ENCODE measurements at places on chromosomes 7 and 10.

- peak; percentile 11 for DNase-seq
These were observed 280.9 kb downstream of the LRMDA start for GRCh38 chr10:75712242-75712880.

DNA sequence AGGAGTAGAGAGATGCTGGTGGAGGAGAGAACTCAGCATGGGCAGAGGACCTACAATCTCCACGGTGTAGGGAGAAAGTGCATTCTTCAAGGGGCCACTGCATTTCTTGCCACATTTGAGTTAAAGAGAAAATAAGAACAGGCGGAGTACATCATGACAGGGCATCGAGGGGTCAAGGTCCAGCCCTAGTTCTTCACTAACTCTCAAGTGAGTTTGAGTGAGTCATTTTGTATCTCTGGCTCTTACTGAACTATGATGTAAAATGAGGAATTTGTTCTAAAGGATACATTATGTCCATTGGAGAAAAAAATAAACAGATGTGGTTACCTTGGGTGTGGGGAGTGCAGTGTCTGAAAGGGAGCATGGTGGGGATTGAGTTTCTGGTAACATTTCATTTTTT, 182.9 kb downstream of the XPNPEP1 start:
- DNase-seq = no peak

GRCh38 chr10:45461034-45461433, 87.0 kb downstream of the ALOX5 start:
- no peak for DNase-seq

DNA sequence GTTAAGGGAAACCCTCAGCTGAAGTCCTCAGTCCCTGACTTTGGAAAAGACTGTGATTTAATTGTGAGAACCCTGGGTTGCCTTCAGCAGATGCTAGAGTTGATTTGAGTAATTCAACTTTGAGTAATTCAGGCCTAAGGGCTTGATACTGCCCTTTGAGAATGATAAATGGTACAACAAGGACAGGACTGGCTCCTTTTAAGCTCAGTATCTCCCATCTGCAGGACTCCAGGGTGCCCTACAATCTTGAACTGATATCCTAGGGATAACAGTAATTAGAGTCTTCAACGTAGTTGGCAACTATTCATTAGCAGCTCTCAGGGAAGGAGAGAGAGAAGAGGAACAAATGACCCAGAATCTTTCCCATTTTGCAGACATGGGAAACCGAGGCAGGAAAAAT, 186.4 kb downstream of the GATA3 start:
- no peak for DNase-seq

GRCh38 chr7:91374321-91374989, 110.2 kb downstream of the FZD1 start:
- no peak for DNase-seq

GRCh38 chr10:5956146-5956936, 21.0 kb downstream of the IL15RA start:
- DNase-seq = no peak

- no peak for DNase-seq
These were observed 138.1 kb downstream of the EMX2 start for GRCh38 chr10:117680601-117681000.

DNA sequence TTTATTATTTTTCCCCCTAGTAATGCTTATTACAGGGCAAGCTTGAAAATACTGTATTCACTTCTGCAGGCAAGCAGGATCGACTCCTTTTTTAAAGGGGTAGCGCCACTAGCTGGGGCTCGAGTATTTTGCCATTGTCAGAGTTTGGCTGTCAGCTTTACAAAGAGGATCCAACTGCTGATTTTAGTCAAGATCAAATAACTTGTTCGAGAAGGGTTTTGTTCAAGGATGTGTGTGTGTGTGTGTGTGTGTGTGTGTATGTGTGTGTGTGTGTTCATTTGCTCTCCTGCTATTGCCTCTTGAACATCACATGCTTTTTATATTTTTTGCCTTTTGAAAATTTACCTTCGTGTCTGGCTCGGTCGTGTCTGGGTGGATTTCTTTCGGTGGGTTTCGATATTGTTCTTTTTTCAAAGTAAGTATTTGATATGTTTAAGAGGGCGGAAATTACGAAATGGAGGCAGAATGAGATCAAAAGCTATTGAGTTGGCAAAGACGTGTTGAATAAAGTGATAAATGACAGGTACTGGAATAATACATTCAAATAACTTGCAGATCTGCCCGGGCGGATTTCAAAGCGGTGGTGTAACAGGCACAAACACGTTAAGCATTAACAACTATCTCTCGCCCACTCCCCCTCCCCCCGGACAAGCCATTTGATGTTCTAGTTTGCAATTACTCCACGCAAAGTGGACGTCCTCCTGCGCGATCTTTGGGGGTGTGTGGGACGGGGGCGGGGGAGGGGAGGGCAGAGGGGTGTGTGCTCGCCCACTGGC, 1.1 kb downstream of the ARID5B start:
- DNase-seq = peak; percentile 77

DNA sequence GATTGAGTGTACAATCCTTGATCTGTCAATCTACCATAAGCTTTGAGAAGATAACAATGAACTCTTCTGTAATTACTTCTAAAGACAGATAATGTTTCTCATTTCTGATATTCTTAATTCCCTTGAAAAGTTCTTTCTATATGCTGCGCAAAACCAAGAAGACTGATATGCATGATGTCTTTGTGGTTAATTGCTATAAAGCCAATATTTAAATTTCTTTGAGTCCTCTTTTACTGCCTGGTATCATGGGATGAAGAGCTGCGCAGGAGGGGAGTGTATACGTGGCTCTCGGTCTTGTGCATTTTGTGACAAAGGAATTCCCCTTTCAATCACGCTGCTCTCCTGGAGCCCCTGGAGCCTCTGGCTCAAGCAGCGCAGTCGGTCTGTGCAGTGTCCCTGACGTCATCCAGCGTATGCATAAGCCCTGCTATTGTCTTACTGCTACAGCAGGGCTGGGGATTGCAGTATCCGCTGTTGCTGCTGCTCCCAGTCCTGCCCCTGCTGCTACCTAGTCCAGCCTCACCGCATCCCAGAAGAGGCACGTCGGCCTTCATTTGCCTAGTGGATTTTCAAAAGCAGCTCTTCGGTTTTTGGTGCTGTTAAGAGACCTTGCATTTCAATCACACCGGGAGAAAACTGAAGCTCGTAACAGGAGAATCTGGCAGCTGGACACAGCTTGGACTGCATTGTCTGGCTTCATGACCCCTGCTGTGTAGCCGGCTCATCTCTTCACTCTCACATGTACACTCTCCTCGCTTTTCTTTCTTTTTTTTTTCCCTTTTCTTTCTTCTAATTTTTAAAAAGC, 66.7 kb downstream of the ST7 start:
- DNase-seq = peak; percentile 93

DNA sequence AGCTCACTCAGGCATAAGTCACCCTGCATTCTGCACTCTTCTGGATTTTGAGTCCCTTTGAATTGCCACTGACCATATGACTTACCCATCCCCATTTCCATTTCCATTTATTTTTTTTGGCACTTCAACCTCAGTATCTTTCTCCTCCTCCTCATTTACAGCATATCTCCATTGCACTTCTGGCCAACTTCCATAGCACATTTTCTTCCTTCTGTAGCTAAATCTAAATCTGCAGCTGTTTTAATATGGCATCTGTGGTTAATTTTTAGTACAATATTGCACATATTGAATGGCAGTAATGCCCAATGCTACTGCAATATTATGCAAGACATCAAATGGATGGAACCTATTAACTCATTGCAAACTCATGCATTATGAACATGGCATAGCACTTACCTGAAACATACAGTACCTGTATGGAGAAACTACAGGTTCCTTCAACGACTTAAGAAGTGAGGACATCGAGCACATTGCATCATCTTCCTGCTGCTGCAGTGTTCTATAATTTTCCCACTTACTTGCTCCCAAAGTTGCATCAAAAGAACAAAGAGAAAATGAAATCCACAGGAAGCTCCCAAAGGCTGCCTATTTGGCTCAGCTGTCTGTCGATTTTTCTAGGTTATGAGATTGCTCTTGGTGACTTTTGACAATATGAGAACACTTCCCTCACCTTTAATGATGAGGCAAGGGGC, 55.7 kb downstream of the LRRTM3 start:
- DNase-seq = no peak

DNA sequence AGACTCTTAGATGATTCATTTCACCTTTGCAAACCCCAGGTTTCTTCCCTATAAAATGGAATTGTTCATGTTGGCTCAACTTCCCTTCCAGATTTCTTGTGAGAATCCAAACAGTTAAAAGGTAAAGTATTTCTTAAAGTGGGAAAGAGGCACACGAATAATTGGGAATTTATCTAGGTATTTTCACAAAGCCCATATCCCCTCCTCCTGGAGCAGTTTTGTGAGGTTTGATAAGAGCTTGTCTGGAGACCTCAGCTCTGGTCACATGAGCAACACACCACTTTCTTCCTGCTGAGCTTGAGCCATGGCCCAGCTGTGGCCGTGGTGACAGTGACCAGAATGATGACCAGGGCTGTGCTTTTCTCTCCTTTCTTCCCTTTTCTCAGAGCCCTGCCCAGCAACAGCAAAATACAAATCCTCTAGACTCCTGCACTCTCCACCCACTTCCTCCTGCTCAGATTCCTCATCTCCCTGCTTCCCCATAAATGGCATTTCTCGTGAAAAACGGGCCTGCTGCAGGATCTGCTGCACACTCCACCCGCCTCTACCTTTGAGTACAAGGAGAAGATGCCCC, 87.7 kb downstream of the PIK3CG start:
- no peak for DNase-seq

- DNase-seq = no peak
These were observed 154.1 kb upstream of the KMT2E start for GRCh38 chr7:104859754-104860426.
